T47D (cell line): ENCODE measurements at places on chromosomes 3 and 15.
A peak's percentile ranks its signal among the peaks of the same experiment; 100 is the strongest.

- DNase-seq, result no peak
These were observed 789.8 kb downstream of the TUSC7 start for GRCh38 chr3:117499189-117499870.

DNA sequence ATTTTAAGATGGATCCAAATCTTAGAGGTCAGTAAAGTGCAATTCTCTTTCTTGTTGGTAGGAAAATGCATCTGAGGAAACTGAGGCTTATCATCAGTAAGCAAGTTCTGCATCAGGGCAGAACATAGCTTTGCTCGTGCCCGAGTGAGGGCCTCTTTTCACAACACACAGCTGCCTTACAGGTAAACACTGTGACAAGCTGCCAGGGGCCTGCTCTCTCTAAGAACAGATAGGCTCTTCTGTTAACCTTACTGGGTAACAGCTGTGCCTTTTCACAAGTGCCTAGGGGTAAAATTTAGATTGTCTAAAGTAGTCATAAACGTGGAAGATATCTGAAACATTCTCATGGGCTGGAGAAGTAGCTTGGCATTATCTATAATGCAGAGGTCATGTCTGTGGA is 118.1 kb downstream of the C3orf38 start:
- no peak for DNase-seq

DNA sequence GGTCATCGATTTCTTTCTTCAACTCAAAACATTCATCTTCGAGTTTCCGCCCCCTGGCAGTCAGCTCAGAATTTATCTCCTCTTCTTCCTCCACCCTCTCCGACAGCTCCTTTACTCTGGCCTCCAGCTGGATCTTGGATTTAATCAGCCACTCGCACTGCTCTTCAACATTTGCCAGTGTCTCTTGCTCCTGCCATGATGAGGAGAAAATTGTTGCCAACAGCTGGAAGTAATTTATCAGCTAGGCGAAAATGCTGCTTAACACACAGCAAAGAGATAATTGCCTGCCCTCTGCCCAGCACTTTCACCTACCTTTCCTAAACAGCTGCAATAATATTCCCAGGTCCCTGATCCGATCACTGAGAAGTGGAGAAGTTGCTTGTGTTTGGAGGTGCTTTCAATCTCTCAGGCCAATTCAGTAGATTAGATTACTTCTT is 69.3 kb downstream of the MYH15 start:
- no peak for DNase-seq

DNA sequence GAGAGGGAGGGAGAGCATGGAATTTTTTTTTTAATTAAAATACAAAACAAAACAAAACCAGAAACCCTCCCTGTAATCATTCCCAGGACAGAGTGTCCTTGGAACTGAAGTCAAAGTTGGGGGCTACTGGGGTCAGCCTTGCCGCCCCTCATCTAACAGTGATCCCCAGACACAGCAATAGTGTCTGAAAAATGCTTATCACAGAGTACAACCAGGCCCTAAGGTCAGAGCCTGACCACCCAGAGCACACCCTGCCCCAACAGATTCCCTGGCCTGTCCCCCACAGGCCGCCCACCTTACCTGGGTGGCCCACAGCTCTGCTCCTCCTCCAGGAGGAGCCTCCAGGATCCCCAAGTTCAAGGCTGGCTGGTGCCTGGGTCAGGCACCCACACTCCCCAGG is 101.6 kb upstream of the LINGO1 start:
- DNase-seq, result no peak

GRCh38 chr3:172332256-172333041 is 115.8 kb downstream of the GHSR start:
- DNase-seq, result peak; percentile 70

GRCh38 chr3:28042707-28043106 is 198.7 kb upstream of the CMC1 start:
- DNase-seq, result no peak

GRCh38 chr3:169931747-169932520 is 20.6 kb downstream of the SAMD7 start:
- DNase-seq, result no peak

- DNase-seq, result no peak
These were observed 67.7 kb downstream of the RARB start for GRCh38 chr3:25495726-25496253.

- peak; percentile 44 for DNase-seq
These were observed 255.3 kb upstream of the ZPLD1 start for GRCh38 chr3:102179326-102180177.

DNA sequence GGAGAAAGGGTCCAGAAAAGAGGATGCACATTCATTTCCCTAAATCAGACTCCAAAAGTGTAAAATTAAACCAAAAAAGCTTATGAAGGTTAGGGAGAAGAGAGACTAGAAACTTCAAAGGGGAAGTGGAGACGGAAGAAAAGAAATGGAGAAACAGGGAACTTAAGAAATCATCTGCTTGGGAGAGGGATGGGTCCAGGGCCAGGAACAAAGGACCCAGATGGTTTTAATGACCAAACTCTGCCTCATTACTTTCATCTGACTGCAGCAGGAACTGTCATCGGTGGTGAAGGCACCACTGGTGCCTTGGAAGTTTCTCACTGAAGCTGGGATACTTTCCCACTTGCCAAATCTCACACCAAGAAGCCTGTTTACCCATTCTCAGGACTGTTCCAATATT is 70.5 kb upstream of the SLC4A7 start:
- no peak for DNase-seq

- DNase-seq, result no peak
These were observed 171.5 kb downstream of the RPLP1 start for GRCh38 chr15:69624155-69624520.

GRCh38 chr3:23490459-23490858 is 287.3 kb downstream of the UBE2E2 start:
- no peak for DNase-seq

- DNase-seq, result no peak
These were observed 152.8 kb downstream of the UACA start for GRCh38 chr15:70610541-70610940.
